ENCODE measurements at places on chromosomes 1 and 21. TPM values are rescaled to one million over a fixed set of nuclear protein-coding genes. Genes with fewer than 3 reads are reported as not detected.

The MPL gene
- total RNA-seq, result not detected

- H3K27me3 ChIP-seq, result no peaks in the 10 kb centered on the region
- no peak overlapping the region for H3K27ac ChIP-seq
- no peaks in the 10 kb centered on the region for H3K36me3 ChIP-seq
- no peak for DNase-seq
- no peak overlapping the region for H3K4me3 ChIP-seq
Measured at GRCh38 chr1:200150721-200151120, 123.2 kb downstream of the NR5A2 start.

DNA sequence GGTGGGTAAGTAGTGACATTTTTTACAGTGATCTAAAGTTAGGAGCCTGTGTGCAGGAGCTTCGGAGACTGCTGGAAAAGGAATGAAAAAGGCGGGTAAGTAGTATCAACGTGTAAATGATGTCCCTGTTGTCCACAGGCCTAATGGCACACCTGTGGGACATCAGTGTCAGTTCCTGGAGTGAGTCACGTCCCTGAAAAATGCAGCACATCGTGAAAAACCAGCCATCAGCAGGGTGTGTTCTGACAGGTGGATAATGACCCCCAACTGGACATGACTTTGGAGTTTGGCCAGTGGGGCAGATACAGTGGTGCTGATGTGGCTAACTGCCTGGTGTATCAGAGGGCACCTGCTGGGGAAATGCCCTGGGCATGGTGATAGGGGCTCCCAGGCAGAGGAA, 12.0 kb upstream of the PRDM15 start:
- no peaks in the 10 kb centered on the region for H3K36me3 ChIP-seq
- H3K4me3 ChIP-seq, result no peak overlapping the region
- DNase-seq, result no peak
- H3K27me3 ChIP-seq, result no peaks in the 10 kb centered on the region

The RHOU gene
- 18.1 TPM for total RNA-seq

The GNAI3 gene
- 5.9 TPM for total RNA-seq

DNA sequence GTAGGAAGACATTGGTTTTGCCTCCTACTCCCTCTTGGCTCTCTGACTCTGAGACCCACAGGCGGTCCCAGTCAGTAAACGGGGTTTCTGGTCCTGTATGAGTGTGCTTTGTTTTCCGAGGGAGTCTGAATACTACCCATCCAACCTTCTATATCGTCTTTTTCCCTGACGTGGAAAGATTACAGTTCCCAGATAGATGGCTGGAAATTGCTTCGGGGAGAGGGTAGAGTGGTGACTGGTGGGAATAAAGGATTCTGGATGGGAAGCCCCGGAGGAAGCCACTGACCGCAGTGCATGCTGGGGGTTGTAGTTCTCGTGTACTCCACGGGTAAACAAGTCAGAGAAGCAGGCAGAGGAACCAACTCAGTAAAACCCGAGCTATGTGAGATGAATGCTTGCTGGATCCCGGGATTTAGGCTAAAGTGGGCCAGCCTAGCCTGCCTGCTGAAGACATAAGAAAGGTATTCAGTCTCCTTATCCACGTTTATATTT, 66.2 kb upstream of the IRF2BP2 start:
- H3K36me3 ChIP-seq, result no peaks in the 10 kb centered on the region
- H3K27me3 ChIP-seq, result no peaks in the 10 kb centered on the region
- DNase-seq, result peak; percentile 91
- H3K4me3 ChIP-seq, result peak overlapping the region; percentile 43
- peak overlapping the region; percentile 34 for H3K27ac ChIP-seq

The UTS2 gene
- total RNA-seq, result not detected

GRCh38 chr1:78088486-78088885, 42.7 kb downstream of the GIPC2 start:
- no peaks in the 10 kb centered on the region for H3K4me1 ChIP-seq
- DNase-seq, result no peak
- no peak overlapping the region for H3K27ac ChIP-seq
- H3K4me3 ChIP-seq, result no peak overlapping the region
- no peaks in the 10 kb centered on the region for H3K36me3 ChIP-seq
- H3K27me3 ChIP-seq, result no peaks in the 10 kb centered on the region

GRCh38 chr1:172549621-172550280, 16.8 kb downstream of the SUCO start:
- no peak overlapping the region for H3K4me3 ChIP-seq
- H3K4me1 ChIP-seq, result peaks cover 39% of the 10 kb centered on the region
- H3K36me3 ChIP-seq, result no peaks in the 10 kb centered on the region
- H3K27ac ChIP-seq, result no peak overlapping the region
- no peaks in the 10 kb centered on the region for H3K27me3 ChIP-seq
- DNase-seq, result no peak

The CYP4A11 gene
- not detected for total RNA-seq
